ENCODE measurements at places on chromosomes 1 and 21.

- DNase-seq = no peak
These were observed 1150.5 kb upstream of the TMPRSS15 start for GRCh38 chr21:19553919-19554615.

- no peak for DNase-seq
These were observed 257.5 kb upstream of the PRMT6 start for GRCh38 chr1:106798991-106799390.

DNA sequence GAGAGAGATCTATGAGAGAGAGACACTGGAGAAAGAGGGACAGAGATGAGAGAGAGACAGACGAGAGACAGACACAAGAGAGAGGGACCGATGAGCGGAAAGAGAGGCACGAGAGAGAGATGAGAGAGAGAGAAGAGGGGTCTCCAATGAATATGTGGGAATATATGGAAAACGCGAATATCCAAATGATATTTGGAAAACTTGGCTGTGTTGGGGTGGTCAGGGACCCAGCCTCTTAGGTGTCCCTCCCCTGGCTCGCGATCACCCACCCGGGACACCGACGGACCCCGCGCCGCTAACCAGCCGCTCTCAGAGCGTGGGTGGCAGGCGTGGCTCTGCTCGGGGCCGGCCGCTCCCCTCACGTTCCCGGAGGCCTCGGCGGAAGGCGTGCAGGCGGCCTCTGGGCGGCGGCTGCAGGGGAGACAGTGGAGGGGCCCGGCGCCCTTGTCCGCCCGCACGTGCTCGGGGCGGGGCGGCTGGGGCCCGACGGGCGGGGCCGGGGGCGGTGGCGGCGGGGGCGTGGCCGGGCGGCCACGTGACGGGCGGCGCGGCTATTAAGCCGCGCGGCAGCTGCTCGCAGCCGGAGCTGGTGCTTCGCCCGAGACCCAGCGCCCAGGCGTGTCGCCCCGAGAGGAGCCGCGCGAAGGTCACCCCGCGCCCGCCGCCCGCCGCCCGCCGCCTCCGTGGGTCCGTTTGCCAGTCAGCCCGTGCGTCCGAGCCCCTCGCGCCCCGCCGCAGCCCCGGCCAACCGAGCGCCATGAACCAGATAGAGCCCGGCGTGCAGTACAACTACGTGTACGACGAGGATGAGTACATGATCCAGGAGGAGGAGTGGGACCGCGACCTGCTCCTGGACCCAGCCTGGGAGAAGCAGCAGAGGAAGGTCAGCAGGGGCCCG lies at the start of gene ACTN2:
Gene ACTN2 (plus strand): TSS at position 583 of the 898 bp plus-strand sequence. CDS start 175 bp downstream, at position 758.
- no peak for DNase-seq

DNA sequence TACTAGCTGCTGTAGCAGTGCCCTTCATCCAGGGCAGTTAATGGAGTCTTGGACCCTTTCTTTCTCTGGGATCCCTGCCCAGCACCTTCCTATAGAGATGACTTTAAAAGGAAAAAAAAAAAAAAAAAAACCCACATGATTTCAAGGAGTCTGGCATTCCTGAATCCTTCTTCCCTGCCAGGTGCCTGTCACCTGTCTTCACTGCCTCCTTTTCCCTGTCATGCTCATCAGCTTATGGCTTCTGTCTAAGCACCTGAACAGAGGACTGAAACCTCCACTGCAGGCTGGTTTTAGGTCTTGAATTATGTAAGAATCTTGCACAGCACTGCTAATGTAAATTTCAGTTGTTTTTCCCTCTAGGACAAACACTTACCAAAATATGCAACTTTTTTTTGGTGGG lies 24.9 kb downstream of the PPT1 start:
- DNase-seq = no peak

DNA sequence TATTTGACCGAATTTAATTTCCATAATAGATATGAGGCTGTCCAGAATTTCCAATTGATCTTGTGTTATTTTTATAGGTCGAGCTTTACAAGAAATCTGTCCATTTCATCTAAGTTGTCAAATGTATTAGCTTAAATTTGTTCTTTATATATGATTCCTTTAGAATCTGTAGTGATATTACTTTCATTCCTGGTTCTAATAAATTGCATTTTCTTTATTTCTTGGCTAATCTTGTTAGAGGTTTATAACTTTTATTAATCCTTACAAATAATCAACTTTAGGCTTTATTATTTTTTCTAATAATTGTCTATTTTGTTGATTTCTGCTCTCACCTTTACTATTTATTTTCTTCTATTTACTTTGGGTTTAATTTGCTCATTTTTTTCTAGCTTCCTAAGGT lies 14.0 kb downstream of the IFT25 start:
- DNase-seq = no peak

GRCh38 chr1:203229471-203230135 lies at the start of gene CHIT1:
Gene CHIT1, minus strand, starts transcription at chr1:203229673. Its CDS starts 37 bp downstream, at chr1:203229636.
- DNase-seq = no peak

GRCh38 chr21:36035381-36035791 lies 24.9 kb downstream of the SETD4 start:
- DNase-seq = no peak

- DNase-seq = no peak
These were observed 34.4 kb downstream of the DIPK1A start for GRCh38 chr1:92926873-92927272.

GRCh38 chr1:229596925-229597699 lies 28.8 kb downstream of the TAF5L start:
- DNase-seq = no peak

GRCh38 chr1:241362350-241362749 lies 5.3 kb upstream of the RGS7 start:
- DNase-seq = no peak

DNA sequence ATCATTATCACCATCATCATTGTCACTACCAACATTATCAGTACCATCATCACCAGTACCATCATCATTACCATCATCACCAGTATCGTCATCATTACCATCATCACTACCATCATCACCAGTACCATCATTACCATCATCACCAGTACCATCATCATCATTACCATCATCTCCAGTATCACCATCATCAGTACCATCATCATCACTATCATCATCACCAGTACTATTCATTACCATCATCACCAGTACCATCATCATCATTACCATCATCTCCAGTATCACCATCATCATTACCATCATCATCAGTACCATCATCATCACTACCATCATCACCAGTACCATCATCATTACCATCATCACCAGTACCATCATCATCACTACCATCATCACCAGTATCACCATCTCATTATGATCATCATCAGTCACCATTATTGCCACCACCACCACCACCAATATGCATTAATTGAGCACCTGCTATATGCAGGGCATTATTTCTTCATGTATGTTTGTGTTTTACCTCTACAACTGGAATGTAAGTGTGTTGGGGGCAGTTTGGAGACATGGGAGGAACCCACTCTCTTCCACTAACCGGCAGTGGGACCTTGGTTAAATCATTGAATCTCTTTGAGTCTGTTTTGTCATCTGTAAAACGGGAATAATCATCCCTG lies 7.0 kb downstream of the ZBTB8B start:
- no peak for DNase-seq

- DNase-seq = no peak
These were observed 21.5 kb upstream of the FMN2 start for GRCh38 chr1:240070188-240070587.

DNA sequence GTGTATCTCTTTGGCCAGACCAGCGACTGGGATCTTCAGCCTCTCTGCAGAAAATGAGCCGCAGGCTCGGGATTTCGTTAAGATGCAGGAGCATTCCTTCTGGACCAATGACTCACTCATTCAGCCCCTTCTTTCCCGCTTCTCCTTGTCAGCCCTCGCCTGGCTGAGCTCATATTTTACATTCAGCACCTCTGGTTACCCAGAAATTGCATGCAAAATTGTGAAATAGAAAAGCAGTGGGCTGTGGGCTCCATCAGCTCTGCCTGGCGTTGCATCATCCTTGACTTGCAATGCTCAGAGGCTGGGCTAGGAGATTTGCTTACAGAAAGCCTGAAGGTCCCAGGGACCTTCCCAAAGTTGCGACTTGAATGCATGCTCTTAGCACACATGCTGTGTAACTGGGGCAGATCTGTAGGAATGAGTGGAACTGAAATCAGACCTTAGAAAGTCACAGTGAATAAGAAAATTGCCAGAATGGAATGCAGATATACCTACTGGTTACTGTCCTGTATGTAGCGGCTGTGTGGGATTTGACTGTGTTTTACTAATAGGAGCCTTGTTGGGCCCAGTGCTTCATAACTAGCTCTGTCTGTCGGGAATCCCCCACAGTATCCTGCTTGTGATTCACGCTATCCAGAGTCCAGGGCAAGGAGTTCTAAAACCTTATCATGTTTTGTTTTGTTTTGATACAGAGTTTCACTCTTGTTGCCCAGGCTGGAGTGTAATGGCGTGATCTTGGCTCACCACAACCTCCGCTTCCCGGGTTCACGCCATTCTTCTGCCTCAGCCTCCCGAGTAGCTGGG lies 444.8 kb downstream of the KIF26B start:
- DNase-seq = no peak

DNA sequence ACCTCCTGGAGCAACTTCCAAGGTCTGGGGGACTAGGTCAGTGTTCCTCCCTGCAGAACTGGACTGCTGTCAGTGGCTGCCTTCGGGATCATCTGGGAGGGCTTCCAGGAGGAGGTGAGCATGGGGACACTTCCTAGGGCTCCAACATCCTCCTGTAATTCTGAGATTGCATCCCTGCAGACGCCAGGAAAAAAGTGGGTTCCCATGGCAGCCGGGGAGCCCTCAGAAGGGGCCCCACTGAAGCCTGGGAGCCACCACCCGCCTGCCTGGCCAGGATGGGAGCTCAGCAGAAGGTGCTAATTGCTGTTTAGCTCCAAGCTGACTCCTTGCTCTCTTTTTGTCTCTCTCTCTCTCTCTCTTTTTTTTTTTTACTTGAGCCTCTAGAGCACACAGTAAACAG lies 16.1 kb upstream of the ARF1 start:
- DNase-seq = no peak

DNA sequence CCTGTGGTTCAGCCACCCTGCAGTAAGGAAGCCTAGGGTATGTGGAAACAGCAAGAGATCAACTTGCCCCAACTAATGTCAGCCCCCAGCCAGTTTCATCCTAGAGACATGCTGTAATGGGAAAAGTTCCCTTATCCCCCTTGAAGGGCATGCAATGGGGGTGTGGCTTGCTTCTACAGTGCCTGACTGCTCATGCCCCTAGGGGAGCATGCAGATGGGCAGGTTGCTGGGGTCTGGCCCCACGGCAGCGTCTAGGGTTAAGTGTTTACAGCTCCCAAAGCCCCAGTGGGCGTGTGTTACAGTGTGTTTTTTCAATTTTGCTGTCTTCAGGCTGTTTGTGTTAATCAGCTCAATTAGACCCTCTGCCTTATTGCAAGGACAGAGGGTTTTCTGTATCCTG lies 1105.9 kb downstream of the AMY1C start:
- no peak for DNase-seq

- no peak for DNase-seq
These were observed 27.1 kb downstream of the GBP2 start for GRCh38 chr1:89098857-89099256.

DNA sequence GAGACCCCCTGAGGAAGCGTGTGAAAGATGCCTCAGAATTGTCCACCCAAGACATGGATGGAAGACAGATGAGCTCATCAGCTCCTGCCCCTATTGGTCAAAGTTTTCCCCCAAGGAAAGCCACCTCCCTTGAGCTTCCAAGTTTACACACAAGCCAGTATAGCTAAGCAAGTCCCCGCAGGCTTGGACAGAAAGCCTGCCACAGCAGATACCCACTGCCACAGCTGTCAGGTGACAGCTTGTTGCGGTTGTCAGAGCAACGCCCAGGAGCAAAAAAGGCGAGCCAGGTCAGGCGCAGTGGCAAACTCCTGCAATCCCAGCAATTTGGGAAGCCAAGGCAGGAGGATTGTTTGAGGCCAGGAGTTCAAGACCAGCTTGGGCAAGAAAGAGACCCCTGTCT lies 60.9 kb upstream of the IFNAR2 start:
- DNase-seq = no peak

GRCh38 chr1:27161594-27161993 lies 6.7 kb upstream of the SLC9A1 start:
- DNase-seq = no peak

All from HCT116 (cell line).